ENCODE measurements at places on chromosomes 2 and 18.
A peak's percentile ranks its signal among the peaks of the same experiment; 100 is the strongest.

DNA sequence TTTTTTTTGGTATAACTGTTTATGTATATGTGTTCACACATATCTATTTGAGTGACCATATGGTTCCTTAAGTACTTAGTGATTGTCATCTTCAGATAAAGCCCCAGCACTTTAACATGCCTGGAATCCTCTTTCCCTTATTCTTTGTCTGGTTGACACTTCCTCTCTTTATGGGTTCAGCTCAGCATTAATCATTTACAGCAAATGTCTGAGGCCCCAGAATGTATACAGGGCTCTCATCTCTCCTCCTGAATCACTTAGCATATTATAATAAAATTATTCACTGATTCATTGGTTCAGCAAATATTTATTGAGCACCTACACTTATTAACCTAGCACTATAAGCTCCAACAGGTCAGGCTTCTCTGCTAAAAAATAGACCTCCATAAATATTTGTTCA is 43.5 kb upstream of the CD28 start:
- DNase-seq: peak; percentile 35

- DNase-seq: peak; percentile 54
These were observed 172.1 kb downstream of the NEDD4L start for GRCh38 chr18:58216071-58216481.

GRCh38 chr2:48434101-48434500 is 95.9 kb upstream of the STON1 start:
- DNase-seq: no peak

DNA sequence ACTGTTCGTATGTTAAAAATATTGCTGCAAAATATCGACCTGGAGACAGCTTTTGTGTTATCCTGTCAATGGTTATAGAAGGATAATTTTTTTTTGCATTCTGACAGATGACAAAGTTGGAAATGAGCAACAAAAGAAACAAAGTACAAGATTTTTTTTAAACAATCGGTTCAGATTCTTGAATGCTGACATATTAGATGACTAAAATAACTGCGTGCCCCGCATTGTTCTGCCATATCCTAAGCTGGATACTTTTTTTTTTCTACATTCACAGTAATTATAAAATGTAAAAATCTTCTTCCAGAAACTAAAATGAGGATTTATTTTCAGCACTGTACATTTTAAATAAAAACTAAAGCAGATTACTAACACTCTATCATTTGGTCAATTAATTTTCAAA is 67.1 kb downstream of the ABCG8 start:
- no peak for DNase-seq

- DNase-seq: peak; percentile 24
These were observed 53.6 kb upstream of the GRHL1 start for GRCh38 chr2:9897846-9898245.

DNA sequence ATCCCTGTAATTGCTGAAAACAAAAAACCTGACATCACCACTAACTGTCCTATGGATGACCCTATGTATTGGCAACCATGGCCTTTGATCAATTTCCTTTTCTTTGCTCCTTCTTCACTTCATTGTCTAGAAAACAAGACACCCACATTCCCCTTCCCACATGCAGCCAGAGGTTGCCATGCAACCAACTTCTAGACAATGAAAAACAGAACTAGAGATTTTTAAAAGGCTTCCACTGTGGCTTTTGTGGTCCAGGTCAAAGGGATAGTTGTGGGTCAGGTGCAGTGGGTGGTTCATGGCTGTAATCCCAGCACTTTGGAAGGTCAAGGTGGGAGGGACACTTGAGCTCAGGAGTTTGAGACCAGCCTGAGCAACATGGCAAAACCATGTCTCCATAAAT is 139.3 kb upstream of the DOK6 start:
- DNase-seq: no peak

DNA sequence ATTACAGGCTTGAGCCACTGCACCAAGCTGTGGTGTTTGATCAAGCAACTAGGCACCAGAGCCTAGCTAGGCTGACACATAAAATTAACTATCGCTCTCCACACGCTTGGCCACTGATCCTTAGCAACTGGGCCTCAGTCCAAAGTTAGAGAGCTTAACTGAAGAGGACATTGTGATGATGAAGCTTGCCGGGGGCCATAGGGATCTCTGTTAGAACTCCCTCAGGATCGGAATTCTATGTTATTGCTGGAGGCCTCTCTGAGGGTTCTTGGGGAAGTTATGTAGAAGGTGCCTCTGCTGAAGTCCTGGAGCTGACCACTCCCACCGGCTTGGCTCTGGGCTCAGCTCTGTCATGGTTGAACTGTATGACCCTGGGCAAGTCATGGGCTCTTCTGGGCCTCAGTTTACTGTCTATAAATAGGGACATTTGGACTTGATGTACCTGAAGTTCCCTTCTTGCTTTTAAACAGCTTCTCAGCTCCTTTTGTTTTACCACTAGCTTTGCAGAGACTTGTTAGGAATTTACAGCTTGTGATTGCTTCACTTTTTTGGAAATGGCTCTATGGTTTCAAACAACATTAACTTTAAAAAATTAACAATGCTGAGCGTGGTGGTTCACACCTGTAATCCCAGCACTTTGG is 44.1 kb downstream of the GATA6 start:
- DNase-seq: no peak

DNA sequence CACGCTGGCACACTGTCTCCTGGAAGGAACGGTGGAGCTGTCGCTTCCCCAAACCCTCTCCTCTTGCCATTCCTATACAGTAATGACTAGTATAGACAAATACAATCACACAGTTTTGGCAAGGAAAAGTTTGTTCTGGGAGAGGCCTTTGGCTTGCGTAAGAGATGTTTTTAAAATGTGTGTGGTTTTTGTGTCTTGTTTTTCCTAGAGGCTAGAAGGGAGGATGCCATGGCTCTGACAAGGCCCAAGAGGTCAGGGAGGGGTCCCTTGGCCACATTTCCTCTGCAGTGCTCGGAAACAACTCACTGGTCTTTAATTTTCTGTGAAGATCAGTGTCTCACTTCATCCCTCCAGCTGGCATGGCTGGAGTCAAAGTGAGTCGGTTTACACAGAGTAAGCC is 195.9 kb downstream of the SH3RF3 start:
- peak; percentile 96 for DNase-seq

DNA sequence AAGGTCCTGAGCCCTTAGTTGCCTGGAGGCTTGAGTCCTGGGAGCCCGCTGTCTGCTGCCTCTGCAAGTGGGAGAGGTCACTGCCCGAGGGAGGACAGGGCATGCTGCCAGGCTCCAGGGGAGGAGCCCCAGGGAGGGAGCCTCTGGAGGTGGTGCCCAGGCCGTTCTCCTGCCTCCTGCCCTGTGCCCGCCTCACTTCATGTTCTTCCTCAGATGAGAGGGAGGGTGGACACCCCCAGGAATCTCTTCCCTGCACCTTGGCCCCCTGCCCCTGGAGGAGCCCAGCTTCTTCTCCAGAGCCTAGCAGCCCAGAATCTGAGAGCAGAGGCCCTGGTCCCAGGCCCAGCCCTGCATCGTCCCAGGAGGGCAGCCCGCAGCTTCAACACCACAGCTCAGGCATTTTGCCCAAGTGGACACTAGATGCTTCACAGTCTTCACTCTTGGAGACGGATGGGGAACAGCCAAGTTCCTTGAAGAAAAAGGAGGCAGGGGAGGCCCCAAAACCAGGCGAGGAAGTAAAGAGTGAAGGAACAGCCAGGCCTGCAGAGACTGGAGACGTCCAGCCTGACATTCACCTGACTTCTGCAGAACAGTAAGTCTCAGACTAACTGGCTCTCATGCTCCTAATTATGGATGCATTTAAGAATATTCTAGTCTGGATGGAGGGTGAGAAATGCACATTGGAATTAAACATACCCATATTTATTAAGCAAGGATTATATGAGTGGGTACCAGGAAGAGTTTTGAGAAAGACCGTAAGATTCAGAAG is 12.1 kb downstream of the PSD4 start:
- DNase-seq: no peak

- no peak for DNase-seq
These were observed 30.7 kb downstream of the IMPA2 start for GRCh38 chr18:12011957-12012549.

DNA sequence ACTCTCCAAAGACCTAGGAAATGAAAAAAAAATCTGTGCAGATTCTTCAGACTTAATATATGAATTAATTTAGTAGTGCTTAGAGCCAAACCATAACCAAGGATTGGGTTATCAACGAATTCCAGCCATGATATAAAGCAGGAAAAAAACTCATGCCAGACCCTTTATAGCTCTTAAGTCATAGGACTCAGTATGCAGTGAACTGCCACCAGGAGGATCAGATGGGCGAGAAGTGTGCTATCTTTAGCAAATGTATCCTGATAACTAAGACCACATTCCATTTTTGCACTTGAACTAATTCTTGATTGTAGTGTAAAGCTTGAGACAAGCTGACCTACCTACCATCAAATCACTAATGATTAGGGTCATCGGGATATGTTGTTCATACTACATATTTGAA is 178.1 kb downstream of the IKZF2 start:
- no peak for DNase-seq

GRCh38 chr2:134917360-134917865 is 1.2 kb upstream of the CCNT2 start:
- no peak for DNase-seq

DNA sequence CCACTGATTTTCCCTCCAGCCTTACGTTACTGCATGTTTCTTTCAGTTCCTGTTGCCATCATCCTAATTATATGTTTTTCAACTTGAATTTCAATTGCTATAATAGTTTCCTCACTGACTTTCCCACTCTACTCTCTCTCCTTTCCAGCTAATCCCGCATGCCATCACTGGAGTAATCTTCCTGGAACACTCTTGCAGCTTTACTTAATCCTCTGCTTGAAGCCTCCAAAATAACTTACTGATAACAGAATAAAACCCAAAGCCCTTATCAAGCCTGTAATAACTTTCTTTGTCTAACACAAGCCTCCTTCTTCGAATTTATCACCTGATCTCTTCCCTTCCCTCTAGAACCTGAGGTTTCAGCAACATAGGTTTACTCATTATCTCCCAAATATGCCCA is 237.3 kb downstream of the LTBP1 start:
- no peak for DNase-seq

DNA sequence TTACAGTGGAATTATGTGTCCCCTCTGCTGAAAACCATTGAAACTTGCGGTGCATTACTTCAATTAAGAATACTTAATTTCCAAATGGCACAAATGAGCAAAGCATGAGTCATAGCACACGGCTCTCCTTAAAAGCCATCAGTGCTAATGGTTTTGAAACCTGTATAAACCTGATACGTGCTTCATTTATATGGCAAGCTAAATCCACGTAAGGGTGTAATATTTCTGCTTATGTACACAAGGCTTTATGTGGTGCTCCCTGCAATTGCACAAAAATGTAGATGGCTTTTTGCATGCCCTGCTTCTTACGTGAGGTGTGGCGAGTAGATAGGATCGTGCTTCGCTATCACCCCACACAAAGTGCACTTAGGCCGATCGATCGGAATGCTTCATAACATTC is 840.9 kb downstream of the GALR1 start:
- DNase-seq: no peak

GRCh38 chr2:160533482-160533881 is 39.9 kb upstream of the RBMS1 start:
- DNase-seq: no peak

DNA sequence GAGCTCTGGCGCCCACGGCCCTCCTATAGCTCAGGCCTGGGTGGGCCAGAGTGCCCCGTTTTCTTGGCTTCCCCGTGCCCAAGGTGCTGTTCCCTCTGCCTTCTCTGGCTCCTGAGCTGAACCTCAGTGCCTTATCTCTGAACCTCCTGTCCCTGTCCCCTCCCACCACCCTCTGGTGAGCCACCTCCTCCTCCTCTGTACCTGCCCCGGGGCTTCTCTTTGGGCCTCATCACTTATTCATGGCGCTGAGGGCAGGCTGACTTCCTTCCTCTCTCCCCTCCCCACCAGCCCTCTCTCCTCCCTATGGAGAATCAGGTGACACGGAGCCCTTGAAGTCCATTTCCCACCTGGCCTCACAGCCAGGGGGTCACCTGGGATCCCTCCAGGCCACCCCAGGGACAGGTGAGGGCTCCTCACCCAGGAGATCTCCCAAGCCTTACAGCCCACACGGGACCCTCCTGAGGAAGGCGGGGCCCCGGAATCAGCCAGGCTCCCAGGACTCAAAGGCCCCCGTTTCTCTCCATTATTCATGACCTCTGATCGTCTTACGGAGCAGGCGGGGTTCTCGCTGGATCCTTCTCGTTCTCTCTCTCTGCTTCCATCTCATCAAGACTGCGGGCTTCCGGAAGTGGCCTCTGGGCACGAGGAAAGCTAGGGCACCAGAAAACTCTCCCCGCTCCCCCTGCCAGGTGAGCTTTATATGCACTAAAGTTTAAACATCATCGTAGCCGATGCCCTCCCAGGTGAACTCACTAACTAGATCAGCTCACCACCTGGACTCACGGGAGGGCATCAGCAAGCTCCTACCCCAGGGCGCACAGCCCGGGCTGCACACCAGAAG is at the start of gene LOXHD1:
TSS of gene LOXHD1 (minus strand) at position 106 of the 841 bp plus-strand sequence. CDS start 187 bp downstream, outside the sequence.
- no peak for DNase-seq

DNA sequence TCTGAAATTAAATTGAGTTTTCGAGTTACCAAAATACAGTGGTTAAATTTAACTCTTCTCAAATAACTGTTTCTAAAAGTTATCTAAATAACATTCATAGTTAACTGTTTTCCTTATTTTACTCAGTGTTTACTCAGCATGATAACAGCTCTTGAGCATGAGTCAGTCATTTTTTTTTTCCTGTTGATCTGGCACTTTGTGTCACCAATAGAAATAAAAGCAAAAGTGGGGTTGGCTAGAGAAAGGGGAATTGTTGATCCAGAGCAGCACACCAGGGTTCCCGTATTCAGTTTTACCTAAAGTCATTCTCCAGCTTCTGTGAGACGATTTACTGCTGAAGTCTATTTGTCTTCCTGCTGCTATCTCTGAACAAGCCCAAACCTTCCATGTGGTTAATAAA is 851.6 kb downstream of the DCC start:
- DNase-seq: no peak

- no peak for DNase-seq
These were observed 36.5 kb downstream of the OSR1 start for GRCh38 chr2:19321946-19322345.

GRCh38 chr2:3595985-3596384 is 1.1 kb downstream of the COLEC11 start:
- peak; percentile 25 for DNase-seq

- no peak for DNase-seq
These were observed 78.4 kb downstream of the TGFA start for GRCh38 chr2:70475266-70475665.

DNA sequence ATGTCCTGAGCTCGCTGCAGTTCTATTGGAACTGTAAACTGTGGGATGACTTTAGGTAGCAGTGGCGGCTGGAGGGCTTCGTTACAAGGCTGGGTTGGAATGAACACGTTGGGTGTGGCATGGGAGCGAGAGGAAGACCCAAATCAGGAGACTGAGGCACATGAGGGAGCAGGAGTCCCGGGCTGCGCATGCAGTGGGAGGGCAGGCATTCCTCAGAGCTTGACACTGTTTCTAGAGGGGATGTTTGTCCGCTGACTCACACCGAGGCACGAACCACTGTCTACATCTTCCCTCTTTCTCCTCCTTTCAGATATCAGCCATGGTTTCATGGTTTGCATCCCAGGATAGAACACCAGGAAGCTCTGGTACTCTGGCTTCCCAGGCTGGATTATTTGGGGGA is 40.6 kb upstream of the LAMA1 start:
- DNase-seq: peak; percentile 62

Measured in mesenchymal stem cell (in vitro differentiated cells and primary cell).